ENCODE measurements at places on chromosomes 5 and 9. TPM values are rescaled to one million over a fixed set of nuclear protein-coding genes. Genes with fewer than 3 reads are reported as not detected.

Gene TRIM14
- 85.2 TPM for total RNA-seq

Gene KIF20A
- 70.1 TPM for total RNA-seq

GRCh38 chr5:96114736-96115135, 153.1 kb upstream of the ELL2 start:
- H3K27me3 ChIP-seq, result peaks cover 3% of the 10 kb centered on the region
- no peak overlapping the region for H3K4me3 ChIP-seq
- DNase-seq, result no peak
- no peak overlapping the region for H3K27ac ChIP-seq
- peaks cover 4% of the 10 kb centered on the region for H3K4me1 ChIP-seq
- no peaks in the 10 kb centered on the region for H3K36me3 ChIP-seq

Gene PCDHA6
- not detected for total RNA-seq

DNA sequence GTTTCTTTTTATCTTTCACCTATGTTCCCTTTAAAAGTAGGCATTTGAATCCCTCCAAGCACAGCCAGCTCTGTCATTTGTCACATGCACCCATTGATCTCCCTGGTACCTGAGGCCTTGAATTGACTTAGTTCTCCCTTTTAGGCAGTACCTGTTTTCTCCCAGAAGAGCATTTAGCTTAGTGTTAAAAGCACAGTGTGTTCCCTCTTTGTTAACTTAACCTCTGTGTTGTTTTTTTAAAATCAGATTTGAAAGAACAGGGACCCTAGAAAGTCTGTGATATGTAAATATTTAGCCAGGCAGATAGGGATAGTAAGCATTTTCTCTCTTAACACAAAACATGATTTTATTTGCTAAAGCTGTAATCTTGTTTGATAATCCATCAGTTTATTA, 113.8 kb upstream of the SPATA31D4 start:
- H3K4me1 ChIP-seq, result peaks cover 17% of the 10 kb centered on the region
- no peaks in the 10 kb centered on the region for H3K36me3 ChIP-seq
- DNase-seq, result no peak
- no peak overlapping the region for H3K4me3 ChIP-seq
- H3K27me3 ChIP-seq, result no peaks in the 10 kb centered on the region

Gene PDCD1LG2
- 0.55 TPM for total RNA-seq

DNA sequence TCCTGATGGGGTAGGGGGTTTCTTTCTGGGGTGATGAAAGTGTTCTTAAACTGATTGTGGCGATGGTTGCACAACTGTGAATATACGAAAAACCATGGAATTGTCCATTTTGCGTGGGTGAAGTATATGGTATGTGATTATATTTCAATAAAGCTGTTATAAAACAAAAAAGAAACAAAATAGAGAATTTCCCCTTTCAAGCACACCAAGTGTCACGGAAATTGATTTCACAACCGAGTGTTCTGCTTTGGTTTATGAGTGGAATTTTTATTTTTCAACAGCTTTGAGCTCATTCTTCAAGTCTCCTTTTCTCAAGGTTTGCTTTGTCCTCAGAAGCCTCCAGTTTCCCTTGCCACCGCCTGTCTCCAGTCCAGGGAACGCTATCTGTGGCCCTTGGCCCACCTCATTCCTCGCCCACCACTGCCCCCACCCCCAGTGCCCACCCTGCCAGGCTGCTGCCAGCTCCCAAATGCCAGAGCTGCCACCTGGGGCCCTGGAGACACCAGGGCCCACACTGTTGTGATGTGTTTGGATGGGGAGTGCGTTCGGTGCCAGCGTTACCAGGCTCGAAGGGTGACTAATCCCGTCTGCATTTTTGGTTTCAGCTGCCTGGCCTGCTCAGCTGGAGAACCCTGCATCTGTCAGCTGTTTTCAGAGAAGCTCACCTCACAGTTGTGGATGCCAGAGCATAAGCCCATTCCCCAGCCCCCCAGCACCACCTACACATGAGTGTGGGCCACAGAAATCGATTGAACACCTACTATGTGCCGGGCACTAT, 30.4 kb downstream of the DUSP1 start:
- H3K27ac ChIP-seq, result no peak overlapping the region
- no peaks in the 10 kb centered on the region for H3K27me3 ChIP-seq
- H3K4me3 ChIP-seq, result no peak overlapping the region
- DNase-seq, result no peak

- H3K4me3 ChIP-seq, result no peak overlapping the region
- no peaks in the 10 kb centered on the region for H3K4me1 ChIP-seq
- H3K27ac ChIP-seq, result no peak overlapping the region
- peaks cover 49% of the 10 kb centered on the region for H3K36me3 ChIP-seq
- no peak for DNase-seq
- H3K27me3 ChIP-seq, result no peaks in the 10 kb centered on the region
Measured at GRCh38 chr5:95533106-95533505, 21.7 kb downstream of the SKIC3 start.

- no peaks in the 10 kb centered on the region for H3K27me3 ChIP-seq
- H3K4me1 ChIP-seq, result no peaks in the 10 kb centered on the region
- no peak overlapping the region for H3K4me3 ChIP-seq
Measured at GRCh38 chr5:305459-305858, 16.1 kb upstream of the AHRR start.

DNA sequence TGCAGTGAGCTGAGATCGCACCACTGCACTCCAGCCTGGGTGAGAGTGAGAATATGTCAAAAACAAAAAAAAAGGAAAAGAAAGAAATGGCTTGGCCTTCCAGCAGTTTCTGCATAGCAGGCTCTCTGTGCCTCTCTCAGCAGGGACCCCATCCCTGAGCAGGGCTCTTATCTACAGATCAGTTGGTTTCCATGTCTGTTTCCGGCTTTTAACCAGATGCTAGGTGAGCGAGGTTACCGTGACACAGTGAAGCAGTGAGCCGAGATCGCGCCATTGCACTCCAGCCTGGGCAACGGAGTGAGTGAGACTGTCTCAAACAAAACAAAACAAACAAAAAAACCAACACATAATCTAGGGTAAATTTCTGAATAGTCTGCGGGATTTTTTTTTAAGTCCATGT, 51.4 kb downstream of the COL5A1 start:
- peak; percentile 34 for DNase-seq
- no peak overlapping the region for H3K4me3 ChIP-seq
- no peaks in the 10 kb centered on the region for H3K36me3 ChIP-seq
- H3K27ac ChIP-seq, result no peak overlapping the region

Gene FBP1
- total RNA-seq, result 0.31 TPM

- no peaks in the 10 kb centered on the region for H3K4me1 ChIP-seq
- DNase-seq, result no peak
- H3K4me3 ChIP-seq, result no peak overlapping the region
- no peaks in the 10 kb centered on the region for H3K36me3 ChIP-seq
Measured at GRCh38 chr9:3348169-3348568, 177.6 kb downstream of the RFX3 start.

Gene CFAP157
- 0.16 TPM for total RNA-seq

- no peaks in the 10 kb centered on the region for H3K4me1 ChIP-seq
- no peak overlapping the region for H3K27ac ChIP-seq
- no peak for DNase-seq
Measured at GRCh38 chr5:32319926-32320543, 7.3 kb upstream of the MTMR12 start.

Gene AGXT2
- not detected for total RNA-seq
